Suppressor macrophage (primary cell): ENCODE measurements at places on chromosomes 1 and 21.

DNA sequence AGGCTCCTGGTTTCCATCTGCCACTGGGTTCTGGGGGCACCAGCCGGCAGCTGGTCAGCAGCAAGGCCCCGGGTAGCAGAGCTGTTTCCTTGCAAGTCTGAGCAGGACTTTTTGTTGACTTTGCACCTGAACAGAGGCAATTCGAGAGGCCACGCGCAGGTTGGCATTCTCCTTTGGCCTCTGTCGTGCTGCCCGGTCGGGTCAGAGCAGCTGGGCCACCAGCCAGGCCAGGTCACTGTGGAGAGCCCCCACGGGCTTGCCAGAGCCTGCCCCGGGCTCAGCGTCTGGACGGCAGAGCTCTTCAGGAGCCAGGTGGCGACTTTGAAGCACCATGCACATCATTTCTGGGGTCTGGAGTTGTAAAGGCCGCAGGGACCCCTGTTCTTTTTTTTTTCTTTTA, 28.4 kb upstream of the TMEM52 start:
- DNase-seq = no peak

GRCh38 chr1:230682882-230683610, 30.9 kb downstream of the AGT start:
- DNase-seq = no peak

DNA sequence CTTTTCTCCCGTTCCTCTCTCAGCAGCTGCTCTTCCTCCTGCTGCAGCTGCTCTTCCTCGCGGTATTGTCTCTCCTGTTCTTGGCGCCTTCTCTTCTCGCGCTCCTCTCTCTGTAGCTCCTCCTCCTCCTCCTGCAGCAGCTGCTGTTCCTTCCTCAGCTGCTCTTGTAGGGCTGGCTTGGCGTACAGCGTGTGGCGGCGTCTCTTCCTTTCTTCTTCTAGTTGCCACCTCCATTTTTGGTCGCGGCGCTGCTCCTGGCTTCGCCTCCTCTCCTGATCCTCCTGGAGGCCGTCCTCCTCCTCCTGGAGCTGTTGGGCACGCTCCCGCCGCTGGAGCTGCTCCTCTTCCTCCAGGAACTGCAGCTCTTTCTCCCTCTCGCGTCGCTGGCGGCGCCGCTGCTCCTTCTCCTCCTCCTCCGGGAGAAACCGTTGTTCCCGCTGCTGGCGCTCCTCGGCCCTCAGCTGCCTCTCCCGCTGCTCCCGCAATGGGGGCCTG, 4.8 kb downstream of the TCHH start:
- peak; percentile 46 for DNase-seq

GRCh38 chr1:8860738-8861516, 17.6 kb downstream of the ENO1 start:
- no peak for DNase-seq

GRCh38 chr21:34692458-34693020, 23.7 kb downstream of the CLIC6 start:
- no peak for DNase-seq

- DNase-seq = peak; percentile 49
Measured at GRCh38 chr1:65959896-65960567, 167.3 kb downstream of the PDE4B start.

DNA sequence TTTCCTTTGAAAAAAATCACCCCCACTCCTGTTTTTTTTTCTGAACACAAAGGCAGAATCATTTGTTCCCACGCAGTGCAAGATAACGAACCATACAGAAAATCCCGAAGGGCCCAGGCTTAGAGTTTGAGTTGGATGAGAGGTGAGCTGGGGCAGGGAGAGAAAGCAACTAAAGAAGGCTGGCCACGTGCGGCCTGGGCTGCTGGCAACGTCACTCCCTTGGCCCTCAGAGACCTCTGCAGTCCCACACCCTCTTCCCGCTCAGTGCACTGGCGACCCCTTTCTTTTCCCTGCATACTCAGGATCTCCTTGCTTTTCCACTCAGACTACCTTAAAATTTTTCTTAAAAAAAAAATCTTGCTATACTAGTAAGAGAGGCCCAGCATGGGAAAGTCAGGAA, 28.2 kb upstream of the CRNN start:
- no peak for DNase-seq

- DNase-seq = peak; percentile 38
Measured at GRCh38 chr21:22516230-22516629, 1518.0 kb downstream of the NCAM2 start.

- DNase-seq = no peak
Measured at GRCh38 chr1:147071142-147071541, 101.1 kb downstream of the PRKAB2 start.

DNA sequence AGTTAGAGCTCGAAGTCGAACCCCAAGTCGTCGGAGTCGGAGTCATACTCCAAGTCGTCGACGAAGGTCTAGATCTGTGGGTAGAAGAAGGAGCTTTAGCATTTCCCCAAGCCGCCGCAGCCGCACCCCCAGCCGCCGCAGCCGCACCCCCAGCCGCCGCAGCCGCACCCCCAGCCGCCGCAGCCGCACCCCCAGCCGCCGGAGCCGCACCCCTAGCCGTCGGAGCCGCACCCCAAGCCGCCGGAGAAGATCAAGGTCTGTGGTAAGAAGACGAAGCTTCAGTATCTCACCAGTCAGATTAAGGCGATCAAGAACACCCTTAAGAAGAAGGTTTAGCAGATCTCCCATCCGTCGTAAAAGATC, 12.1 kb downstream of the SON start:
- no peak for DNase-seq

- DNase-seq = no peak
Measured at GRCh38 chr1:161986328-161986727, 37.3 kb downstream of the OLFML2B start.

GRCh38 chr1:227896710-227897655, 50.7 kb downstream of the WNT9A start:
- DNase-seq = peak; percentile 0

- no peak for DNase-seq
Measured at GRCh38 chr1:66365635-66366034, 168.3 kb upstream of the SGIP1 start.

GRCh38 chr1:193184776-193185175, 1.6 kb downstream of the B3GALT2 start:
- DNase-seq = no peak
